ENCODE measurements at places on chromosomes 1 and 21.

DNA sequence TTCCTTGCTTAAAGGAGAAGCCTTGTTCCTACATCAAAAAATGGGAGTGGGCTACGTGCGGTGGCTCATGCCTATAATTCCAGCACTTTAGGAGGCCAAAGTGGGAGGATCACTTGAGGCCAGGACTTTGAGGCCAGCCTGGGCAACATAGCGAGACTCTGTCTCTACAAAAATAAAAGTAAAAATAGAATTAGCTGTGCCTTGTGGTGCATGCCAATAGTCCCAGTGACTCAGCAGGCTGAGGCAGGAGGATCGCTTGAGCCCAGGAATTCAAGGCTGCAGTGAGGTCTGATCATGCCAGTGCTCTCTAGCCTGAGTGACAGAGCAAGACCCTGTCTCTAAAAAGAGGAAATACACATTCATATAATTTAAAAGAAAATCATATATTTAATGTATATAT is 127.1 kb downstream of the C1orf21 start:
- H3K4me3 ChIP-seq, result no peak overlapping the region
- H3K36me3 ChIP-seq, result peaks cover 3% of the 10 kb centered on the region
- no peak overlapping the region for H3K27ac ChIP-seq
- DNase-seq, result no peak
- H3K4me1 ChIP-seq, result peaks cover 6% of the 10 kb centered on the region

DNA sequence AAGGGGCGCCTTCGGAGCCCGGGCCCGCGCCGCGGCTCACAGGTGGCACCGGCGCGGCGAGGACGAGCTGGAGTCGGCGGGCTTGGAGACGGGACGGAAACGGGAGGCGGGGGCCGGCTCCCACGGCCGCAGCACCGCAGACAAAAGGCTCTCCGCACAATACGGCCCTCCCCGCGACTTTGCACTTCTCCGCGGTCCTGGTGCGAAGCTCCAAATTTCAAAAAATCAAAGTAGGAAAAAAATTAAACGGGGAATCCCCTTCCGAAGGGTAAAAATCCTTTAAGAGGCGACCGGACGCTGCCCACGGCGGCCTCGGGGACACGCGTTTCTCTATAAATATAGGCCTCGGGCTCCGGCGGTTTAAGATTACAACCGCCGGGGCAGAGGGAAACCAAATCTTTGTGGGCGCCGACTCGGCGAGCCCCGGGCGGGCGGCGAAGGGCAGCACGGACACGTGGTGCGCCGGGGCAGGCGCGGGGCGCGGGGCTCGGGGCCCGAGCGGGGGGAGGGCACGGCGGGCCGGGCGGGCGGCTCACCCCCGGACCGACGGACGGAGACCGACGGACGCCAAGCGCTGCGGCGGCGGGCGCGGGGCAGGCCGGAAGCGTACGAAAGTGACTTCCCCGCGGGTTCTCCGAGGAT is 453 bp downstream of the PABPC4 start:
- H3K27me3 ChIP-seq, result no peaks in the 10 kb centered on the region
- peak overlapping the region; percentile 89 for H3K4me3 ChIP-seq
- DNase-seq, result peak; percentile 10
- H3K36me3 ChIP-seq, result peaks cover 23% of the 10 kb centered on the region

GRCh38 chr1:52670604-52671003 is 27.5 kb downstream of the COA7 start:
- peaks cover 15% of the 10 kb centered on the region for H3K36me3 ChIP-seq
- H3K27ac ChIP-seq, result no peak overlapping the region
- H3K27me3 ChIP-seq, result no peaks in the 10 kb centered on the region
- H3K4me1 ChIP-seq, result peaks cover 14% of the 10 kb centered on the region
- no peak for DNase-seq
- no peak overlapping the region for H3K4me3 ChIP-seq

DNA sequence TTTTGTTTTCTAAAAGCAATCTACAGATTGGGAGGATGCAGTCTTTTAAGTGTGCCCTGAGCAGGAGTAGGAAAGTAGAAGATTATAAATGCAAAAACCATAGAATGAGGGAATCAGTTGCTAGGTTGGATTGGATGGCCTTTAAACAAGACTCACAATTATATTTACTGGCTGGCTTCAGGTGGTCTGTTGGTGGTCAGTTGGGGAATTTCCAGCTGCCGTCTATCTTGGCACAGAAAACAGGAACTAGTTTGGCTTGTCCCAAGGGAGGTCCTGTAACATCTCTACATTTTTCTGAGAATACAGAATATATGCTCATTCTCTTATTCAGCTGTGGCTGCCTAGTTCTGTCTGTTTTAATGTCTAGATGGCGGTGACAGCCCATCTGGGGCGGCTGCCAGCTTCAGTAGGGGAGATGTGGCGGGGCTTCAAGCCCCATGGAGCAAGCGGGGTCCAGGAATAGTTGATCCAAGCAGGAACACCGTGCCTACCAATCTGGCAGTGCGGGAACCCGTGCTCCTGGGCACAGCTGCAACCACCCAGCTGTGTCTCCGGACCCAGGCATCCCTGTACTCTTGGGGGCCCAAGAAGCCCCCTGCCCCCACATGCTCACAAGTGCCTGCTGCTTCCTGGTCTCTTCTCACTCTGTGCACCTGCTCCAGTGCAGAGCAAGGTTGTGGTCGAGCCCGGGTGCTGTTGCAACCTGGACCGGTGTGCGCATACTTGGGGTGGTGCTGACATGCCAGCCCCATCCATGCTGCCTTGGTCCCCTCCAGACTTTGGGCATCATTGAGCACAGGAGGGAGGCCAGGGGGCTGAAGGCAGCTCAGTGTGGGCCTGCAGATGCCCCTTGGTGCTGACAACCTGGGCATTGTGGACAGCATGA is 1182.6 kb downstream of the AMY1C start:
- no peak overlapping the region for H3K27ac ChIP-seq
- DNase-seq, result no peak
- no peaks in the 10 kb centered on the region for H3K27me3 ChIP-seq
- H3K4me1 ChIP-seq, result no peaks in the 10 kb centered on the region
- no peak overlapping the region for H3K4me3 ChIP-seq
- H3K36me3 ChIP-seq, result no peaks in the 10 kb centered on the region

- H3K36me3 ChIP-seq, result no peaks in the 10 kb centered on the region
- no peaks in the 10 kb centered on the region for H3K4me1 ChIP-seq
- no peak for DNase-seq
- H3K4me3 ChIP-seq, result no peak overlapping the region
- H3K27ac ChIP-seq, result no peak overlapping the region
- H3K27me3 ChIP-seq, result no peaks in the 10 kb centered on the region
These were observed 11.2 kb downstream of the PTPRF start for GRCh38 chr1:43541721-43542401.

DNA sequence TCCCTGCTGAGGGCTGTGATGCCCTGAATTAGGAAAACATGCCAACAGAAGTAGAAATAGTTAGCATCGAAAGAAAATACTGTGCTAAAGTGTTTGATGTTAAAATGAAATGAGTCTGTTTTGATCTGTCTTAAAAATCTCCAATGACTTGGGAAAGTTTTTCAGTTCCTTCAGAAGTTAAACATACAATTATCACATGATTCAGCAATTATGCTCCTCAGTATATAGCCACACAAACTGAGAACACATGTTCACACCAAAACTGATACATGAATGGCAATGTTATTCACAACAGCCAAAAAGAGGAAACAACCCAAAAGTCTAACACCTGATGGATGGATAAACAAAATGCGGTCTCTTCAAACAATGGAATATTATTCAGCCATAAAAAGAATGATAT is 130.6 kb downstream of the PTPN14 start:
- no peak overlapping the region for H3K4me3 ChIP-seq
- no peak for DNase-seq
- H3K36me3 ChIP-seq, result peaks cover under 1% of the 10 kb centered on the region
- H3K27me3 ChIP-seq, result no peaks in the 10 kb centered on the region

DNA sequence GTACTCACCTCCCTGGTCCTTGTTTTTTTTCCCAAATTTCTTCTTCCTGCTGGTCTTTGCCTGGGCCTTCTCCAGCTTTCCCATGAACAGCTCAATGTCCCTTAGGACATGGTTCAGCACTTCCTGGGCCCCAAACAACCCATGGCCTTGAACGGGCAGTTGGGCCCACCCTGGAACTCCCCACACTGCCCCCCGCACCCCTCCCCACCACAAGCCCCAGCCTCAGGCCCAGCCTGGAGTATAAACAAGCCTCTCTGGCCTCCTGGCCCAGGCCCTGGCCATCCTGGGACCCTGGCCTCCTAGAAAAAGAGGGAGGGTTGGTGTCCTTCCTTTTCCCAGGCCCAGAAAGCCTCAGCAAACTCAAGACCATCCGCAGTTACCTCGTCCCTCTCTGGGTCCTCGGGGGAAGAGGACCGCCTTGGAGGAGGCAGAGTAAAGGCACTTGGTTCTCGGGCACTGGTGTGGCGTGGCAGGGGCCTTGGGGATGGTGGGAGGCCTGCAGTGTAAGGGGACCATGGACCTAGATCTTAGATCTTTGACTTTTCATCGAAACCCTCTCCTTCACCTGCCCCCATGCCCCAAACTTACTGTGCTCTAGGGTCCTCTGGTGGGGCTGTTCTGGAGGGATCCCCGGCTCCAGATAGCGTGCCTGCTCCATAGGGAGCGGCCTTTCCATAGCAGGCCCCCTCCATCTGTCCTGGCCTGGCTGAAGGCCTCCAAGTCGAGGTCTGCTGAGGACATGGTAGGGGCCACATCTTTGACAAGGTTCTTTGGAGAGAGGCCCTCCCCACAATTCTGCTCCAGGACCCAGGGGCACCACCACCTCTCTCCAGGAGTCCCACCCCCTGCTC is 5.6 kb downstream of the EPS8L3 start:
- no peak for DNase-seq
- no peak overlapping the region for H3K4me3 ChIP-seq
- no peaks in the 10 kb centered on the region for H3K27me3 ChIP-seq
- no peaks in the 10 kb centered on the region for H3K4me1 ChIP-seq
- no peak overlapping the region for H3K27ac ChIP-seq
- no peaks in the 10 kb centered on the region for H3K36me3 ChIP-seq

GRCh38 chr21:40257342-40257741 is 390.1 kb downstream of the PCP4 start:
- H3K27me3 ChIP-seq, result no peaks in the 10 kb centered on the region
- no peak overlapping the region for H3K4me3 ChIP-seq
- no peak overlapping the region for H3K27ac ChIP-seq
- DNase-seq, result no peak
- H3K36me3 ChIP-seq, result no peaks in the 10 kb centered on the region

DNA sequence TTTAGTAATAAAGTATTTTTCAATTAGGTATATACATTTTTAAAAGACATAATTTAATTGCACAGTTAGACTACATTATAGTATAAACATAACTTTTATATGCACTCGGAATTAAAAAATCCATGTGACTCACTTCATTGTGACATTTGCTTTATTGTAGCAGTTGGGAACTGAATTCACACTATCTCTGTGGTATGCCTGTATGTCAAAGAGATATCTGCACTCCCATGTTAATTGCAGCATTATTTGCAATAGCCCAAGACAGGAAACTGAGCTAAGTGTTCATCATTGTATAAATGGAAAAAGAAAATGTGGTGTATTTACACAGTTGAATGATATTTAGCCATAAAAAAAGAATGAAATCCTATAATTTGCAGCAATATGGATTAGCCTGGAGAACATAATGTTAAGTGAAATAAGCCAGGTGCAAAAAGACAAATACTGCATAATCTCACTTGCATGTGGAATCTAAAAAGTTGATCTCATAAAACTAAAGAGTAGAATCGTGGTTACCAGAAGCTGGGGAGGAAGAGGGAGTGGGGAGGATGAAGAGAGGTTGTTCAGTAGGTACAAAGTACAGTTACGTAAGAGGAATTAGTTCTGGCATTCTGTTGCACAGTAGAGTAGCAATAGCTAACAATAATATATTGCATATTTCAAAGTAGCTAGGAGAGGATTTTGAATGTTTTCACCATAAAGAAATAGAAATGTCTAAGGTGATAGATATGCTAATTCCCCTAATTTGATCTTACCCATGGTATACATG is 64.8 kb downstream of the DPT start:
- no peak overlapping the region for H3K27ac ChIP-seq
- H3K27me3 ChIP-seq, result peaks cover 19% of the 10 kb centered on the region
- no peak for DNase-seq

DNA sequence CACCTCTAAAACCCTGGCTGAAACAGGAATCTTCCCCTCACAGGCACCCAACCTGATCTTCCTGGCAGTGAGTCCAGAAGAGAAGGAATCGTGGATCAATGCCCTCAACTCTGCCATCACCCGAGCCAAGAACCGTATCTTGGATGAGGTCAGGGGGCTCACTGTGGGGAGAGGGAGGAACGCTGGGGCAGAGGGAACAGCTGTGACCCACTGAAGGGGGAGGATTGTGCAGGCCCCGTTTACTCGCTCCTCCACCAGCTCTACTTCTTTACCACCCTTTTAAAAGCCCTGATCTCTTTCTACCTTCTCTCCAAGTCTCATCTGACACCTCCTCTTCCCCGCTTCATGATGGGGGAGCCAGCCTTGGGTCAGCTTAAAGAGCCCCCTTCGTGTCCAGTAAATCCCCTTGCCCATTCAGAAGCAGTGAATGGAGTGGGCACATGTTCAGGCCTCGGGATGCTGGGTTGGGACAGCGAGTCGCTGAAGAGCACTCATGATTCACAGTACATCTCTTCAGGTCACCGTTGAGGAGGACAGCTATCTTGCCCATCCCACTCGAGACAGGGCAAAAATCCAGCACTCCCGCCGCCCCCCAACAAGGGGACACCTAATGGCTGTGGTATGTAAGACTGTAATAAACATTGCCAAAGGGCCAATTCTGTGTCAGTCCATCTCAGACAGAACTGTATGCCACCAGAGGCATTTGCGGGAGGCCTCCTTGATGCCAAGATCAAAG is 7.3 kb downstream of the PLEKHO1 start:
- H3K4me1 ChIP-seq, result peaks cover 53% of the 10 kb centered on the region
- H3K27me3 ChIP-seq, result no peaks in the 10 kb centered on the region
- peaks cover 47% of the 10 kb centered on the region for H3K36me3 ChIP-seq
- H3K4me3 ChIP-seq, result no peak overlapping the region

- H3K4me3 ChIP-seq, result peak overlapping the region; percentile 89
- H3K4me1 ChIP-seq, result peaks cover 42% of the 10 kb centered on the region
- DNase-seq, result peak; percentile 55
- peaks cover 8% of the 10 kb centered on the region for H3K27me3 ChIP-seq
- H3K27ac ChIP-seq, result peak overlapping the region; percentile 99
- H3K36me3 ChIP-seq, result peaks cover 59% of the 10 kb centered on the region
These were observed 1.4 kb downstream of the JUN start for GRCh38 chr1:58782178-58783089.

DNA sequence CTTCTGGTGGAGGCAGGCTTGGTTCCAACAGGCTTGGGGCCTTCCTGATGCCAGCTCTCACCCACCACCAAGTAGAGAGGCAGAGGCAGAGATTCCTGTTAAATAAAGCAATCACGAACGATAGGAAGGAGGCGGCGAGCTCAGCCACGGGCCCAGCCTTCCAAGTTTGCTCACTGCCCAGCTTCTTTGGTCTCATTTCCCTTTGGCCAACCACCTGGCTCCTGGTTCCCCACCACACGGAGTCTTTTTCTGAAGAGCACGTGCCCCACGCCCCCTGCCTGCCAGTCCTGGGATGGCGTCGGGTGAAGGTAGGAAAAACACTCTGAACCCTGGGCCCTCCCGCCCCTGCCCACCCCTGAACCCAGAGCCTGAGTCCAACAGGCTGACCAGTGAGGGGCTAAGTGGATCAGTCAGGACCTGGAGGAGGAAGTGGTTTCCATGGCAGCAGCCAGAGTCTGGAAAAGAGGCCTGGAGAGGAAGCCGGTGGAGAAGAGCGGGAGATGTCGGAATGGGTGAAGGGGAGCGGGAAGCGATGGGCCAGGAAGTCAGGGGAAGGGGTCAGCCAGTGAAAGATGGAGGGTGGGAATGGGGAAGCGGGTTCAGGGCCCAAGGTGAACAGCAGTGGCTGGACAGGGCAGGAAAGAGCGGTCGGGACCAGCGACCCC is 158.2 kb upstream of the KLHDC7A start:
- H3K4me3 ChIP-seq, result no peak overlapping the region
- no peaks in the 10 kb centered on the region for H3K36me3 ChIP-seq
- DNase-seq, result no peak
- peaks cover 47% of the 10 kb centered on the region for H3K27me3 ChIP-seq
- no peak overlapping the region for H3K27ac ChIP-seq
